ENCODE measurements at places on chromosomes 1 and 21.

GRCh38 chr1:210440081-210440480 lies 111.4 kb downstream of the HHAT start:
- DNase-seq = no peak

DNA sequence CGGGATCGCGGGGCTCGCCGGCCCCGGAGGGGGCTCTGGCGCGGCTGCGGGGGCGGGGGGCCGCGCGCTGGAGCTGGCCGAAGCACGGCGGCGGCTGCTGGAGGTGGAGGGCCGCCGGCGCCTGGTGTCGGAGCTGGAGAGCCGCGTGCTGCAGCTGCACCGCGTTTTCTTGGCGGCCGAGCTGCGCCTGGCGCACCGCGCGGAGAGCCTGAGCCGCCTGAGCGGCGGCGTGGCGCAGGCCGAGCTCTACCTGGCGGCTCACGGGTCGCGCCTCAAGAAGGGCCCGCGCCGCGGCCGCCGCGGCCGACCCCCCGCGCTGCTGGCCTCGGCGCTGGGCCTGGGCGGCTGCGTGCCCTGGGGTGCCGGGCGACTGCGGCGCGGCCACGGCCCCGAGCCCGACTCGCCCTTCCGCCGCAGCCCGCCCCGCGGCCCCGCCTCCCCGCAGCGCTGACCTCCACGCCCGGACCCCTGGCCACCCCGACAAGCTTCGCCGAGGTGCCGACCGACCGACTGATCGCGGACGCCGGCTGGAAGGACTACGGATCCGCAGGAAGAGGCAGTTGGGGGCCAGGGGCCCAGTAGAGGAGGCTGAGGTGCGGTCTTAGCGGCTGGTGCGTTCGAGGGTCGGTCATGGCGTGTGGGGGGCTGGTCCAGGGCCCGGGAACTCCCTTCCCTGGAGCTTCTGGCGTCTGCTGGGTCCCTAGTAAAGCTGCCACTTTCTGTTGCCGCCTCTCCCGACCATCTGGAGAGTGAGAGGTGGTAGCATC lies 711 bp downstream of the TRNP1 start:
- DNase-seq = no peak

DNA sequence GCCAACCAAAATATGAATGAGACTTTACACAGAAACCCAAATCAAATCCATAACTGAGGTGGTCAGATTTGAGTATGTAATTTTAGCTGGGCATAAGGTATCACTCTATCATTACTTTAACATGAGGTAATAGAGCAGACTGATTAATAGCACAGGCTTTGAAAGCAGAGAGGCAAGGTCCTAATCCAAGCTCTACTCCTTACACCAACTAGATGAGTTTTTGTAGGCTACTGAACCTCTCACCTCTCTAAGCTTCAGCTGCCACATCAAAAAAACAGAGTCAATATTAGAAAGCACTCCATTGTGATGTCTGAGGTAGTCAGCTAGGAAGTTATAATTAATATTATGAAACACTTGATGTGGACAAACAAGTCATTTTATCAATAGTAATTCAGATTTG lies 63.7 kb downstream of the ARID4B start:
- DNase-seq = no peak

DNA sequence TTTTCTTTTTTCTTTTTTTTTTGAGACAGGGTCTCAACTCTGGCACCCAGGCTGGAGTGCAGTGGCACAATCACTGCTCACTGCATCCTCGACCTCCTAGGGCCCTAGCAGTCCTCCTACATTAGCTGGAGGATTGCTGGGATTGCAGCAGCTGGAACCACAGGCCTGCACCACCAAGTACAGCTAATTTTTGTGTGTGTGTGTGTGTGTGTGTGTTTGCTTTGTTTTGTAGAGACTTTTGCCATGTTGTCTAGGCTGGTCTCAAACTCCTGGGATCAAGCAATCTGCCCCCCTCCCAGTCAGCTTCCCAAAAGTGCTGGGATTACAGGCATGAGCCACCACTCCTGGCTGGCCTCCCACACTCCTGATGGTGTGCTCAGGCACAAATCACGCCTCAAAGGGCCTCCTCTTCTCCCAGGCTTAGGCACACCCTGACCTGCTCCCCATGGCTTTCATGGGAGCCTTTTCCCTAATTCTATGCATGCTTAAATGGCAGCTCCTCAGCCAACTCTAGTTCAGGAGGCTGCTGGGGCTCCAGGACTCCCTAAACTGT lies 9.4 kb downstream of the FAM229A start:
- DNase-seq = no peak

- no peak for DNase-seq
Observed at GRCh38 chr1:224906340-224906739, 23.1 kb upstream of the DNAH14 start.

Measured in effector CD8-positive, alpha-beta T cell (primary cell).